ENCODE measurements at places on chromosomes 4 and X.

DNA sequence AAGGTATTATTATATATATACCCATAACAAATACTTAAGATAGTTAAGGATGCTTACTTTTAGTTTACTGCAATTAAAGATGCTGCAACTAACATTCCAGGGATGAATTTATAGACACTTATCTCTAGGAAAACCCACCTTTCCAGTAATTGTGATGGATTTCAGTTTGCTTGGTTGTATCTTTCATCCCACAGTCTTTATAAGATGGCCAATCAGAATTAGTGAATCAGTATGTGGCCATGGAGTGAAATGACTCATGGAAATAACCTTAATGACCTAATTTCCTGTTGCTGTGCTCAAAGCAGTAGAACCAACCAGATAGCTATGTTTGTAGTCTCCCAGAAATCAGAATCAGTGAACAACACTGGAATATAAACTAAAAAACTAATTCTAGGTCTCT is 26.4 kb downstream of the MOSPD2 start:
- DNase-seq, result peak; percentile 9

GRCh38 chr4:177339477-177340374 is 30.1 kb downstream of the NEIL3 start:
- DNase-seq, result peak; percentile 65

DNA sequence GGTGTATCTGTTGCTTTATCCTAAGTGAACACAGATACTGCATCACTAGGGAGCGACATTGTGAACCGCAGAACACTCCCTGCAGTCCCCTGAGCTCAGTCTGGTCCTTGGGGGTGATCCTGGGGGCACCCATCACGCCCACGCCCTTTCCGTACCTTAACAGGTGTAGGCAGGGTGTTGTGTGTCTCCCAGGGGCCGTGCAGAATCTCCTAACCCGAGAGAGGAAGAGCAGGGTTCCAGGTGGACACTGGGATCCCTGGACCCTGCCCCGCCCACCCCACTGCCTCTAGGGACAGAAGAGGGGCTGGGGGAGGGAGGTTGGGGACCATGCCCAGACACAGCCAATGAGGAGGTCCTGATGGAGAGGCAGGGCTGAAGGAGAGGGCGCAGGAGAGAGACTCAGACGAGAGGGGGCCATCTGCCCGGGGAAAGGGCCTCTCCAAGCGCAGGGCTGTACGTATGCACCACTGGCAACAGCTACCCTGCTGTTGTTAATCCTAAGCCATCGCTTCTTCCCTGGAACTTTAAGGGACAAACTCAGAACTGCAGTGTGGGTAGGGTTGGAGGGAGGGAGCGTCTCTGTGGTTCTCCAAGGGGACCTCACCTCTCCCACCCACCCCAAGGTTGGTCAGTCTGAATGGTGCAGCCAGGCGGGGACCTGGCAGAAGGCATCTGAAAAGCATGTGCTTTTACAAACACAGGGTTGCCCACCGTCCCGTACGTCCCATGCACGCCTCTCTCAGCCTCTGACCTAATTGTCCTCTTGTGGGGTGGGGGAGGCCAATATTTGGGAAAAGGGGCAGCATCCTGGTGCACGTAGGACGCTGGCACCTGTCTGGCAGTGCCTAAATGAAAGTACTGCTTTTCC is 2.5 kb downstream of the P2RY8 start:
- DNase-seq, result no peak

DNA sequence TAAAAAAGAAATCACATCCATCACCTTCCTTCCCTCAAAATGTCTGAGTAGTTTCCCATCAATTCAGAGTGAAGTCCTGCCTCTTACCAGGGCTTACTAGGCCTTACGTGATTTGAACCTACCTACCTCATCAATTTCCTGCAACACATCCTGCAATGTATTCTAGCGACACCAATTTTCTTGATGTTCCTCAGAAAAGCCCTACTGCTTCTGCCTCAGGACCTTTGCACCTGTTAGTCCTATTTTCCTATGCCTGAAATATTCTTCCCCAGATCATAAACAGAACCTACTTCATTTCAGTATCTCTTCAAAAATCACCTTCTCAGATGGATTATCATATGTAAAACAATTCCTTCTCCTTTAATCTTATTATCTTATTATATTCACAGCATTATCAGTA is 52.8 kb downstream of the ZAR1 start:
- DNase-seq, result no peak

GRCh38 chrX:110852180-110852579 is 56.6 kb upstream of the CHRDL1 start:
- DNase-seq, result peak; percentile 39

- no peak for DNase-seq
Measured at GRCh38 chr4:163279713-163280112, 52.7 kb downstream of the NPY1R start.

DNA sequence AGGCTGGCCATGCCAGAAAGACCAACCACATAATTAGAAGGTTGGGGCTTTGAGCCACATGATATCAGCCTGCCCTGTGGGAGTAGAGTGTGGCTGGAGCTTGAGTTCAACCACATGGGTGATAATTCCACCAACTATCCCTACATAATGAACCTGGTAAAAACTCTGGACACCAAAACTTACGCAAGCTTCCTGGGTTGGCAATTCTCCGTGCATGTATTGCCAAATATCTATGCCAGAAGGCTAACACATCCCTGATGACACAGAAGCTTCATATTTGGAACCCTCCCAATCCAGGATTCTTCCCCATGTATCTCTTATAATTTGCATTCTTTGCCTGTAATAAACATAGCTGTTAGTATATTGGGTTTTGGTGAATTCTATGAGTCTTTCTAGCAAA is 68.2 kb downstream of the FUNDC1 start:
- no peak for DNase-seq

- no peak for DNase-seq
Measured at GRCh38 chrX:72620550-72621145, 48.0 kb upstream of the HDAC8 start.

DNA sequence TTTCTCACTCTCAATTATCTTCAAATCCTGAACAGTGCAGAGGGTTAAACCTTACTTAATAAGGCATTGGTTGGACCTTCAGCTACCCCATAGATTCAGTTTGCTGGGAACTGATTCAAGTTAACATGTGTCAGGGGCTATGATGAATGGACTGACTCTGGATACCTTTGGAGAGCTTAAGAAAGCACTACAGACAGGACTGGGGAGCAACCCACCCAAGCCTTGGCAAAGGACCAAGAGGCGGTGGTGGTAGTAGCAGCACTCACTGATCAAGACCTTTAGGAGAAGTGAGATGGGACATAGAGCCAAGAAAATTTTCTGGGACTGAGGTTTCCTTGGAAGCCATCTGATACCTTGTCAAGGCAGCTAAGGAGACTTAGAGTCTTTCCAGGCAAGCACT is 43.0 kb upstream of the TAPT1 start:
- no peak for DNase-seq

GRCh38 chr4:2091990-2092668 is 33.0 kb downstream of the NAT8L start:
- DNase-seq, result no peak

- DNase-seq, result peak; percentile 84
Measured at GRCh38 chrX:64394874-64395567, at the start of gene MTMR8. Gene MTMR8 (minus strand): TSS chrX:64395452. CDS start chrX:64395363, 89 bp downstream.
